Left lobe of liver (tissue), 2 donors: ENCODE measurements at places on chromosomes 3 and 15. TPM values are rescaled to one million over a fixed set of nuclear protein-coding genes. Genes with fewer than 3 reads are reported as not detected.

DNA sequence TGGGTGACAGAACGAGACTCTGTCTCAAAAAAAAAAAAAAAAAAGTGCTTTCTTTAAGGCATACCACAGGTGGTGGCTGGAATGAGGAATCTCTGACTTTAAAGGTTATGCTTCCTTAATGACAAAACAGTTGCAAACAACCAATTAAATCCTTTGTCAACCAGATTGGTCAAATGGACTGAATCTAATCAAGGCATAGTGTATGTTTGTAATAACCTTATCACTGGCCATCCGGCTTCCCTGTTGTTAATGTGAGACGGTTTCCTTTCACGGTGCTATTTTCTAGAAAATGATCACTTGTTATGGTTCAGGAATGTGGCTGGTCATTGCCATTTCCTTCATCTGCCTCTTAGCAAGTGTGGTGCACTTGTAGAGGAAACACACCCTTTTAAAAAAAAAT lies 75.9 kb downstream of the FLNB start:
- no peak for DNase-seq

The BFSP2 gene
- not detected for total RNA-seq

DNA sequence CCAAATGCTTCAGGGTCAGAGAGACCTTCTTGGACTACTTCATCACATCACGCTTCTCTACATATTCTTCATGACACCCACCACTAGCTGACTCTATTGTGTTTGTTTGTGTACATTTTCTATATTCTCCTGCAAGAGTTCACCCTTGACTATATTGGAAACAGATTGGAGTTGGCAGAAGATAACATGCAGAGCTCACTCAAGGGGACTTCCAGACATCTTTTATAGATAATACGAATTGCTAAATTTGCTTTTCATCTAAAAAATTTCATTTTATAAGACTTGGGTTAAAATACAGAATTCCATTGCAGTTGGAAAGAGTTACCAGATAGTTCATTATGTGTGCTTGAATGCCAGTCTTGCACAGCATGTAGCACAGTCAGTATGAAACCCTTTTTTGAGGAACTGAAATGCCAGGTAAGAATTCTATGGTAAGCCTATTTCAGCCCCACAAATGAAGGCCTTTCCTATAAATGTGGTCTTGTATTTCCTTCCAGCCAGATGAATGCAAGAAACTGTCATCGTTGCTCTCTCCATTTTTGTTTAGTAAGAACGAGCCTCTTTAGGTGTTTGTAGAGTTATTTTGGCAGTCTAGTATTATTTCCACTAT lies 177.6 kb downstream of the GHSR start:
- no peak for DNase-seq

- no peak for DNase-seq
Measured at GRCh38 chr3:143443851-143444331, 324.3 kb downstream of the CHST2 start.

DNA sequence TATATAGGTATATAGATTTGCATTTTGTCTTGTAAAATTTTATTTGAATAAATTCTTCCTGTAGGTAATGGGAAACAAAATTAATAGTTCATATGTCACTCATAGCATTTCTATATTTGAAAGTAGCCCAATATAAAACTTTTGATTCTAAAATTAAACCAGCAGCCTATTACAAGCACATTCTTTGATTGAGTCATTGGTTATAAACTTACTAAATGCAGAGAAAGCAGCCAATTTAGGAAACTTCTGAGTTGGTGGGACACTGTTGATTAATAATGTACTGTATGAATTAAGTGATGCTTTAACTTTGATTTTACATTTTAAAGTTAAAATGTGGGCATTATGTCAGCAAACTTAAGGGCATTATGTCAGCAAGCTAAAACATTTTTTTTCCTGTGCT lies 34.5 kb downstream of the NR1D2 start:
- DNase-seq = no peak

GRCh38 chr15:92421976-92422375 lies 28.3 kb downstream of the ST8SIA2 start:
- DNase-seq = no peak

The KLF15 gene
- 105 TPM for total RNA-seq

The TTLL13 gene
- 0.15 TPM for total RNA-seq

- DNase-seq = no peak
Measured at GRCh38 chr3:62369476-62369743, 3.9 kb downstream of the FEZF2 start.

DNA sequence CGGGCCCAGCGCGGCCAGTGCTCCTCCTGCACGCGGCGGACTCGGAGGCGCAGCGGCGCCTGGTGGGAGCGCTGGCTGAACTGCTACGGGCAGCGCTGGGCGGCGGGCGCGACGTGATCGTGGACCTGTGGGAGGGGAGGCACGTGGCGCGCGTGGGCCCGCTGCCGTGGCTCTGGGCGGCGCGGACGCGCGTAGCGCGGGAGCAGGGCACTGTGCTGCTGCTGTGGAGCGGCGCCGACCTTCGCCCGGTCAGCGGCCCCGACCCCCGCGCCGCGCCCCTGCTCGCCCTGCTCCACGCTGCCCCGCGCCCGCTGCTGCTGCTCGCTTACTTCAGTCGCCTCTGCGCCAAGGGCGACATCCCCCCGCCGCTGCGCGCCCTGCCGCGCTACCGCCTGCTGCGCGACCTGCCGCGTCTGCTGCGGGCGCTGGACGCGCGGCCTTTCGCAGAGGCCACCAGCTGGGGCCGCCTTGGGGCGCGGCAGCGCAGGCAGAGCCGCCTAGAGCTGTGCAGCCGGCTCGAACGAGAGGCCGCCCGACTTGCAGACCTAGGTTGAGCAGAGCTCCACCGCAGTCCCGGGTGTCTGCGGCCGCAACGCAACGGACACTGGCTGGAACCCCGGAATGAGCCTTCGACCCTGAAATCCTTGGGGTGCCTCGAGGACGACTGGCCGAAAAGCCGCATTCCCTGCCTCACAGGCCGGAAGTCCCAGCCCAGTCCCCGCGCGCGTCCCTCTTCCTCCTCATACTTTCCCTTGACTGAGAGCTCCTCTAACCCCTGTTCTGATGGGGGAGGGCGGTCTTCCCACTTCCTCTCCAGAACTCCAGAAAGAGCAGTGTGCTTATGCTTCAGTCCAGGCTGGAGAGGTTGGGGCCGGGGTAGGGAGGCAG lies 1.4 kb upstream of the IL17RC start:
- peak; percentile 71 for DNase-seq

- no peak for DNase-seq
Measured at GRCh38 chr15:98938105-98938417, 69.5 kb downstream of the PGPEP1L start.

DNA sequence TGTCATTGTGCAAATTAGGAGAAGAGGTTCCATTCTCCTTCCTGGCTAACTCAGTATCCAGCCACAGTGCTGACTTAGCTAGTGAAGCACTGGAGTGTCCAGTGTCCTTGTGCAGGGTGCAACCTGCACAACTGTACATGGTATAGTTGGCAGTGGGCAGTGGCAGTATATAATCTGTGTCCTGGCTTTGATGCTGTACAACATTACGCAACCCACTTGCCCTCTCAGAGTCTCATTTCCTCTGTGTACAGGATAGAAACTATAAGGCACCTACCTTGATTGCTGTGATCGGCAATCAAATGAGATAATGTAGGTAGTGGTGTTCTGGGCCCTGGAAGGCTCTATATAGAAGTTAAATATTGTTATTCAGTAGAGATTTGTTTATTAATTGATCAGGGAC lies 333.6 kb downstream of the CLSTN2 start:
- DNase-seq = no peak
